ENCODE measurements at places on chromosomes 2 and 18. TPM values are rescaled to one million over a fixed set of nuclear protein-coding genes. Genes with fewer than 3 reads are reported as not detected.

The KLF7 gene
- total RNA-seq = 26.6 TPM

The DSEL gene
- total RNA-seq = 5.9 TPM

The SERPINB3 gene
- not detected for total RNA-seq

The ANKRD30B gene
- not detected for total RNA-seq

- DNase-seq = no peak
These were observed 38.8 kb upstream of the ACYP2 start for GRCh38 chr2:54076586-54076985.

- no peak for DNase-seq
These were observed 237.3 kb downstream of the LTBP1 start for GRCh38 chr2:33184041-33184440.

DNA sequence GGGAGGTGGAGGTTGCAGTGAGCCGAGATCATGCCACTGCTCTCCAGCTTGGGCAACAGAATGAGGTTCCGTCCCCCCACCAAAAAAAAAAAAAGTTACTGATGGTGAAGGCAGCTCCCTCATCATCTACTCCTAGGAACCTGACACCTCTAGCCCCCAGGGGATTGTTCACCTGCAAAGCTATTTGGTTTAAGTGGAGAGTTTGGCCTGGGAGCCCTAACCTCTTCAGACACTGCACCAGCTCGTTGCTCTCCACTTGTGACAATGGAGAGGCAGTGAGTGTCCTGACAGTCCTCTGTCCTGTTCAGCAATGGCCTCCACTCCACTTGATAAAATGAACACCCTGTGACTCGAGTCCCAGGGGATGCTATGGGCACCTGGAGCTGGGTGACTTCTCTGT, 43.5 kb downstream of the ATP6V1C2 start:
- DNase-seq = no peak

DNA sequence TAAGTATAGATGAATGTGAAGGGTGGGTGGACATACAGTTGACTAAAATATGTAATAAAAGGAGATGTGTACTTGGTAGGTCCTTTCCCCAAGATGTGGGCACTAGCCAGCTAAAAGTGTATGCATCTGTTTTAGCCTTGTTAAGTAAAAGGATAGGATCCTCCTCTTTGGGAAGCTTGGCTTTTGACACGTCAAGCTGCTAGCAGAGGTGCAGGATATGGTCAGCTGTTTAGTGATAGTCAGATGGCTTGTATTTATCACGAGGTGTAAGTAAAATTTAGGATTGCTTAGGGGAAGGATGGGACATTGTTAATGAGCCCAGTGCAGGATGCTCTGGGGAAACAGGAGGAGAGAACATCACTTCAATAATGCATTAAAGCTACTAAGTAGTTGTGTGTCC, 1.5 kb downstream of the MFSD6 start:
- no peak for DNase-seq

- DNase-seq = no peak
These were observed 21.3 kb downstream of the MBD5 start for GRCh38 chr2:148042219-148042618.

DNA sequence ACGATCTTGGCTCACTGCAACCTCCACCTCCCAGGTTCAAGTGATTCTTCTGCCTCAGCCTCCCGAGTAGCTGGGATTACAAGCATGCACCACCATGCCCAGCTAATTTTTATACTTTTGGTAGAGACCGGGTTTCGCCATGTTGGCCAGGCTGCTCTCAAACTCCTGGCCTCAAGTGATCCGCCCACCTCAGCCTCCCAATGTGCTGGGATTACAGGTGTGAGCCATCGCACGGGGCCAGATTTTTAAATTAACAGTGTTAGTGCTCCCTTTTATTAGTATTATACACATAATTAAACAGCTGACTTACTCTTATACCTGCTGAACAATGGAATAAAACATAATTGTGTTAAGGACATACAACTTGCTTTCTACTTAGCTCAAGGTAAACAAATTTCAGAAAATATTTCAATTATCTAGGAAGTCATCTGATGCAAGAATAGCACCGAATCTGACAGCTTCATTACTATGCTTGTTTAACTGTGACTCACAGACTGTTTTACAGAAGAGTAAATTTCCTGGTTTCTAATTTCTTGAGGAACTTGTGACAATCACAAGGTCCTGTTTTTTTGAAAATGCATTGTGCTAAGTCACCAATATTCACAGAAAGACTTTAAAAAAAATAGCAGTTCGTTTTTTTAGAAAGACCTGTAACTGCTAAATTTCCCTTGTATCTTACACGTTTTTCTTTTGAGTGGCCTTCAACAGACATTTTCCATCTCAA, 51.2 kb downstream of the SPIRE1 start:
- no peak for DNase-seq

- no peak for DNase-seq
These were observed 2.8 kb downstream of the KCTD1 start for GRCh38 chr18:26545335-26546123.

DNA sequence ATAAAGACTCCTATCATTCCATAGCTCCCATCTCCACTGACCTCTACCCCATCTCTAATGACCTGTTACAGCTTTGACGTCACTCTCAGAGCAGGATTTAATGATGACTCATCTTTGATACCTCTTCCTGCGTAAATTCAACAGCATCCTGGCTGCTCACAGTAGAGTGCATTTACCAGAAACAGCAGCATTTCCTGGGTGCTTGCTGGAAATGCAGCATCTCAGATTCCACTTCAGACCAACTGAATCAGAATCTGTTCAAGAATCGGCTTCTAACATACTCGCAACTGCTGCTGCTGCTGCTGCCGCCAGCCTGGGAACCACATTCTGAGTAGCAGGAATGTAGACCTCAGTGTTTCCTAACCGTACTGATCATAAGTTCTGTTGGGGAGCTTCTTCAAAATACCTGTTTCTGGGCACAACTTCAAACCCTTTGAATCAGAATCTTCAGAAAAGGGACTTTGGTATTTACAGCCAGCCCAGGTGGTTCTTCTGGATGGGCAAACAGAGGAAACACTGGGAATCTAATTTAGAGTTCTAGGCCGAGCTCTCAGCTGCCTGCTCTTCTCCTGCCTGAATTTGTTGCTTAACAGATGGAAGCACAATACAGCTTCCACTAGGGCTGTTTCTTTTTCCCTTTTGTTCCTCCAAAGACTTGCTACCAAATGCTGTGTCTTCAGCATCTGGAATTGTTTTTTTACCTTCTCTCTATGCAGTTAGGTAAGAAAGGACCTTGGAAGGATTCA, 241.4 kb downstream of the NCKAP5 start:
- DNase-seq = no peak

GRCh38 chr18:78297048-78297447, 682.6 kb upstream of the SALL3 start:
- DNase-seq = no peak
